NCI-H524 treated with DMSO at 0.1 percent for 48 hours (cell line): ENCODE measurements at places on chromosomes 6 and 20.

DNA sequence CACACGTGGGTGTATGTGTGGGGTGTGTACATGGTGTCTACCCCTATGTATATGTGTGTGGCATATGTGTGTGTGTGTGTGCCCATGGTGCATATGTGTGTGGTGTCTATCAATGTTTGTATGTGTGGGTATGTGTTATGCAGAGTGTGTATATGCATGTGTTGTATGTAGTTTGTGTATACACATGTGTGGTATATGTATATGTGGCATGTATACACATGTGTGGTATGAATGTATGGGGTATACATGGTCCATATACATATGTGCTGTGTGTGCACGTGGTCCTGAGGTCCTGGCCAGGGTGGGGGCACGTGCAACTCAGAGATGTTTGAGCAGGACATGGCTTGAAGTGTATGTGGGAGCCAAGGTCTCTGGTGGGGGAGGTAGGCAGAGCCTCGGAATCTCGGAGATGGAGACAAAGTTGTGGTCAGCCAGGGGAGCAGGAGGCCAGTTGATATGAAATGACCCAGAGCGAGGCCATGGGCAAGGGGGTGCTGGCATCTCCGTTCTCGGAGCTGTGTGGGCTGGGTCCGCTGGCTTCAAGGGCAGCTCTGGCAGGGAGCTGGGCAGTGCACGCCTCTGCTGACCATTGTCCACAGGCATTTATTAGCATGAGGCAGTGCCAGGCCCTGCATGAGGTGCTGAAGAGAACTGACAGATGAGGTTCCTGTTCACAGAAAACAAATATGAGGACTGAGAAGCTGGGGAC lies 276.2 kb upstream of the CHD6 start:
- no peak for DNase-seq

DNA sequence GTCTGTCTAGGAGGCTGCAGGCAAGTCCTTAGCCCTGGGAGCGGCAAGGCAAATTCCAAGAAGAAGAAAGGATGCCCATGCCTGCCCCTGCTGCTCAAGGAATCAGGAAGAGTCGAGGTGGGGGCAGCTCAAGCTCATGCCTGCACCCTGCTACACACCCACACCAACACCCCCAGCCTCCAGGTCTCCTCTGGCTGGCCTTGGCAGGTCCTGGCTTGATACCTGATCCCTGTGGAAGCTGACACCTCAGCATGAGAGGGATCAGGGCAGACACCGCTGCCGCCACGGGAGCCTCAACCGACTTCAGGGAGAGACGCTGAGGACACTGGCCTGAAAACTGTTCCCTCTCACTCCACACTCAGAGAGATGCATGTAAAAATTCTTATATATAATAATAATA lies 35.5 kb upstream of the MAFB start:
- no peak for DNase-seq

DNA sequence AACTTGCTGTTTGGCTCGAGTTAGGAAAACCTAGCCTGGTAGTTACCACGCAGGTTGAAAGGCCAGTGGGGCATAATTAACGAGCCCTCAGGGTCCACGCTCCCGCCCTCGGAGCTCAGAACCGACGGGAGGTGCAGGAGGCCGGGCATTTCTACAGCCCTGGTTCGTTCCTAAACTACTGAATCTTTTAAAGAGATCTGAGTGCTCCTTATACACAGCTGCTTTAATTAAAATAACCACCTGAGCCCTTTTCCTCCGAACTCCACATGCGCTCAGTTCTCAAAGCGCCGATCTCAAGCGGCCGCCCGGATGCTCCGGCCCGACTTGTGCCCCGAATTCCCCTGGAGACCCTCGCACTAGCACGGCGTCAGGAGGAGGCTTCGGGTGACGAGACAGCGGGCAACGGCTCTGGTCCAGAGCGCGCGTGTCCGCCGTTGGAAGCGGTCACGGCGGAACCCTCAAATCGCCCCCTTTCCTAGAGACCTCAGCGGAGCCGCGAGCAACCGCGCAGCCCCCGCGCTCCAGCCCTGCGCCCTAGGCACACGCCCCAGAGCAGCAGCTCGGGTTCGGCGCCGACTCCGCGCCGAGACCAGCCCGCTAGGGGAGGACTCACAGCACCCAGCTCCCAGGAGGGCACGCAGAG lies 397 bp downstream of the WDR27 start:
- DNase-seq, result no peak

GRCh38 chr20:57779401-57780003 lies 69.7 kb upstream of the PMEPA1 start:
- DNase-seq, result no peak

GRCh38 chr6:18293076-18293904 lies 29.0 kb upstream of the DEK start:
- DNase-seq, result no peak

DNA sequence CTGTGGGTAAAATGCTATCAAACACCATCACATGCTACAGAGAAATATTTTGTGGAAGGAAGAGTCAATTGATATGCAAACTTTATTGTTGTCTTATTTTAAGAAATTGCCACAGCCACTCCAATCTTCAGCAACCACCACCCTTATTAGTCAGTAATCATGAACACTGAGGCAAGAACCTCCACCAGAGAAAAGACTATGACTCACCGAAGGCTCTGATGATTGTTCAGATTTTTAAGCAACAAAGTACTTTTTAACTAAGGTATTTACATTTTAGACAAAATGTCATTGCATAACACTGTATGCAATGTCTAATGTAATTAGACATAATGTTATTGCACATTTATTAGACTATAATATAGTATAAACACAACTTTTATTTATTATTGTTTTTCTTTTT lies 26.2 kb upstream of the MMP24 start:
- DNase-seq, result no peak
